ENCODE measurements at places on chromosomes 11 and 22. TPM values are rescaled to one million over a fixed set of nuclear protein-coding genes. Genes with fewer than 3 reads are reported as not detected.

Gene P2RX6
- 0.45 TPM for total RNA-seq

- H3K36me3 ChIP-seq = no peaks in the 10 kb centered on the region
- no peaks in the 10 kb centered on the region for H3K27me3 ChIP-seq
- H3K27ac ChIP-seq = no peak overlapping the region
- H3K4me3 ChIP-seq = no peak overlapping the region
Measured at GRCh38 chr22:49566693-49567092, 261.0 kb downstream of the BRD1 start.

- H3K27ac ChIP-seq = no peak overlapping the region
- no peak overlapping the region for H3K4me3 ChIP-seq
- DNase-seq = no peak
Measured at GRCh38 chr11:78699609-78700135, 125.0 kb upstream of the NARS2 start.

DNA sequence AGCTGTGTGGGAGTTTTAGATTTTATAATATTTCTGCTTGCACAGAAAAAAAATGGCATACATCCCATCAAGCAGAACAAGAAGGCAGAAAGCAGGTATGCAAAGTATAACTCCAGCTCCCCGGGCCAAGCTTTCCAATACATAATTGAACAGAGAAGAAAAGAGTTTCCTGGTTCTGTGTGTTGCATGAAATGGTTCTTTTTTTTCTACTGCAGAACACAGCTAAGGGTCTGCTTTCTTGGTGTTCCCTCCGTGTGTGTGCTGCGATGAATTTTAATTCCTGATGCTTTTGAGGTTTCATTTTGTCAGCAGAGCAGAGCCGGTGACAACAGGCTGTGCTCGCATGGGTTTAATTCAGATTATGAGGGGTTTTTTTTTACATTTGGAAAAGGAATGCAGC, 70.7 kb upstream of the TTC12 start:
- no peak overlapping the region for H3K27ac ChIP-seq
- peaks cover 14% of the 10 kb centered on the region for H3K4me1 ChIP-seq
- peaks cover 1% of the 10 kb centered on the region for H3K27me3 ChIP-seq

DNA sequence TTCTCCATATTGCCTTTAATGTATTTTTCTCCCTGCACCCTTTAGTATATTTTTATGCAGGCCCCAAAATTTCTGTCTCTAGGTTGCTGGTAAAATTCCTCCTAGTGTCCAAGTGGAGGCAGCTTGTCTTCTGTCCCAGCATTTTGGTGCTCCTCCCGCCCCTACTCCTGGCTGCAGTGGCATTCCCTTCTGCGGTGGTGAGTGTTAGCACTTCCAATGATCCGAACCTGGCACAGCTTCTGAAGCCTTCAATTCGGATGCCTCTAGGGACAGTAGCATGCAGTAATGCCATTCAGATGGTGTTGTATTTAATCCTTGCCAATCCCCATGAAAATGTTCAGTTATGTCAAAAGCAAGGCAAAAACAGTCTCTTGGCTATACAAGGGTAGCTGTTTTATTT, 5.9 kb downstream of the YWHAH start:
- no peak for DNase-seq
- H3K27ac ChIP-seq = no peak overlapping the region
- H3K27me3 ChIP-seq = no peaks in the 10 kb centered on the region
- H3K4me3 ChIP-seq = no peak overlapping the region
- peaks cover 40% of the 10 kb centered on the region for H3K4me1 ChIP-seq
- H3K36me3 ChIP-seq = peaks cover 6% of the 10 kb centered on the region

- no peak overlapping the region for H3K4me3 ChIP-seq
- peak; percentile 94 for DNase-seq
- H3K27me3 ChIP-seq = peaks cover 33% of the 10 kb centered on the region
- H3K27ac ChIP-seq = no peak overlapping the region
Measured at GRCh38 chr11:66418168-66418985, 2.5 kb upstream of the NPAS4 start.

GRCh38 chr11:46738887-46739286, 19.9 kb downstream of the F2 start:
- H3K36me3 ChIP-seq = peaks cover 17% of the 10 kb centered on the region
- H3K27ac ChIP-seq = no peak overlapping the region
- no peak for DNase-seq
- H3K4me3 ChIP-seq = no peak overlapping the region

DNA sequence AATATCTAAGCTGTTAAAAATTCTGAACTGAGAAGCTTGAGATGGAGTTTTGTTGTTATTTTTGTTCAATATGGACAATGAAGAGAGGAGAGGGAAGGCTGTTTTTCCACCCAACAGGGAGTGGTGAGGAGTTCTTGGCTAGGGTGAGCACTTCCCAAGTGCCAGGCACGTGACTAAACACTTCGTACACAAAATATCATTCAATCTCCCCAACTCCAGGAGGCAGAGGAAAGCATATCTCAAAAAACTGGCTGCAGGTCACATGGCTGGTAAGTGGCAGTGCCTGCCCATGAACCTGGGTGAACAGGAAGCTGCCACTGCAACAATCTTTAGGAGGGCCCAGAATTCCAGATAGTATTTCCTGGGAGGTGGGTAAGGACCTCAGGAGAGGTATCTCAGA, 11.6 kb downstream of the ELF5 start:
- peaks cover 25% of the 10 kb centered on the region for H3K4me1 ChIP-seq
- no peak overlapping the region for H3K4me3 ChIP-seq
- no peaks in the 10 kb centered on the region for H3K36me3 ChIP-seq
- DNase-seq = no peak

- peak; percentile 4 for DNase-seq
- no peak overlapping the region for H3K27ac ChIP-seq
- no peak overlapping the region for H3K4me3 ChIP-seq
Measured at GRCh38 chr11:61091373-61092279, 10.7 kb upstream of the CD5 start.

Gene ART5
- total RNA-seq = 4.1 TPM

GRCh38 chr11:104658177-104658576, 240.1 kb downstream of the CASP12 start:
- no peaks in the 10 kb centered on the region for H3K36me3 ChIP-seq
- H3K4me3 ChIP-seq = no peak overlapping the region
- DNase-seq = no peak
- no peak overlapping the region for H3K27ac ChIP-seq
- no peaks in the 10 kb centered on the region for H3K27me3 ChIP-seq

Gene OR52H1
- total RNA-seq = not detected

DNA sequence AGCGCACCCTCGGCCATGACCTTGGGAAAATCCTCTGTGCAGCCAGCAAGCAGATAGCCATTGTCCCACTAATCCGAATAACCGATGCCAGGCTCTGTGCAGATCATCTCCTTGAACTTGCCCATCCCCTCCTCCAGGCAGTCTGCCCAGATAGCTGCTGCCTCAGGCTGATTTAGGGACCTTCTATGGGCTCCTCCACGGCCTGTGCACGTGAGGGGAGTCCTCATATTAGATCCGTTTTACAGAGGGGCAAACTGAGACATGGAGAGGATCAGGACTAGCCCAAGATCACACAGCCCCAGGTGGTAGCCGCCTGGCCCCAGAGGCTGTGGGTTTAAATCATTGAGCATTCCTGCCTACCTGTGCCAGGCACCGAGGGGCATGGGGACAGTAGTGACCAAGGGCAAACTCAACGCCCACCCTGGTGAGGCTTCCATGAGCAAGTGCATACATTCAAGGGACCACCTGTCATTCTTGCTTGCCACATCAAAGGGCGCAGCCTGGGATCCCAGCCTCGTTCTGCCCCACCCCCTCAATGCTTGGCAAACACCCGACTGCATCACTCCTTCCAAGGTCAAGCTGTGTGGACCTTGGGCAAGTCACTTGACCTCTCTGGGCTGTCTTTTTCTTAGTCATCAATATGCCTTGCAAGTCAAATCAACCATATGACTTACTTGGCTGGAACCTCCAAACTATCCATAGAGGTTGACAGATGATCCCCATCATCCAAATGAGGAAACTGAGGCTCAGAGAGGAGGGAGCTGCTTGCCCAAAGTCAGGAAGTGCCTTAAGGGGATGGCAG, 131.6 kb downstream of the MN1 start:
- H3K27ac ChIP-seq = no peak overlapping the region
- H3K4me1 ChIP-seq = peaks cover 29% of the 10 kb centered on the region
- no peak for DNase-seq
- no peak overlapping the region for H3K4me3 ChIP-seq

DNA sequence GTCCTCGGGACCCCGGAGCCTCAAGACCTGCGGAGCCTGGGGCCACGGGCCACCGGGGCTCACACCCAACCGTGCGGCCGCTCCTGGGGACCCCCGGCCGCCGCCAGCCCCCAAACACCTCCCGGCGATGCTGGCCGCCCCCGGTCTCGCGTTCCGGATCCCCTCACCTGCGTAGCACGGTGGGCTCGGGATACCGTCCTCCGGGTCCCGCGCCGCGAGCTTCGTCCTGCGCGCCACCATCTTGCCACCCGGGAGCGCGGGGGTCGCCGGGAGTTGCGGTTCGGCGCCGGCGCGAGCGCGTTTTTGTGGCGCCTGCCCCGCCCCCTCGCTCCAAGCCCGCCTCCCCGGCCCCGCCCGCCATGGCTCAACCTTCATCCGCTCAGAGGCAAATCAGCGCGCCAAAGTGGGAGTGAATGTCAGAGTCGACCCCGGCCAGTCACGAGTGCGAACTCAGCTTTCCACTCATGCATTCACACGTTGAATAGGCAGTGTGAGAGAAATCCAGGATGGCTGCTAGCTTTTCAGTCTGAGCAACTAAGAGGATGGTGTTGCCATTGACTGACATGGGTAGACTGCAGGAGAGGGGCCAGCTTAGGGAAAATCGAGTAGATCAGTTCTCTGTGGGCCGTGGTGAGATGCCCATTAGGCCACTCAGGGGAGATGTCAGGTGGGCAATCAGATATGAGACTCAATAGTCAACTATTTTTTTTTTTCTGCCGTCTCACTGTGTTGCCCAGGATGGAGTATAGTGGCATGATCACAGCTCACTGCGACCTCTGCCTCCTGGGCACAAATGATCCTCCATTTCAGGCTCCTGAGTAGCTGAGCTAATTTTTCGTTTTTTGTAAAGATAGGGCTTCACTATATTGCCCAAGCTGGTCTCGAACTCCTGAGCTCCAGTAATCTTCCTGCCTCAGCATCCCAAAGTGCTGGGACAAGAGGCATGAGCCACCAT, 28.3 kb downstream of the SERHL2 start:
- DNase-seq = peak; percentile 45
- H3K27me3 ChIP-seq = no peaks in the 10 kb centered on the region
- H3K27ac ChIP-seq = peak overlapping the region; percentile 50
- peaks cover 5% of the 10 kb centered on the region for H3K4me1 ChIP-seq

DNA sequence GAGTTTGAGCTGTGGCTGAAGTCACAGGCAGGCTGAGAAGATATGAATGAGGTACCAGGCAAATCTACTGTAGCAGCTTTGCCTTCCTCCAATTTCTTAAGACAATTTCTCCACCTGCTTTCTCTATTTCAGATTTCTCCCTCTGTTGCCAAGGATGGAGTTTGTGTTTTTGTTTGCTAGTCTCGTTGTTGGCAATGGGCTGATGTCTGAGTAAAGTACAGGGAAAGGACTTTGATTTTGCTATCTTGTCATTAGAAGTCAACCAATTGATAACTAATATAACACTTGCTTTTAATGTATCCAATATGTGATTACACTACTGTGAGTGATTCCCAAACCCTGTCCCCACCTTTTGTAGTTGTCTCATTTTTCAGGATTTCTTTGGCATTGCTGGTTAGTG, 40.1 kb upstream of the RRAS2 start:
- H3K4me3 ChIP-seq = no peak overlapping the region
- no peak for DNase-seq
- H3K27me3 ChIP-seq = no peaks in the 10 kb centered on the region
- no peak overlapping the region for H3K27ac ChIP-seq
- no peaks in the 10 kb centered on the region for H3K4me1 ChIP-seq

DNA sequence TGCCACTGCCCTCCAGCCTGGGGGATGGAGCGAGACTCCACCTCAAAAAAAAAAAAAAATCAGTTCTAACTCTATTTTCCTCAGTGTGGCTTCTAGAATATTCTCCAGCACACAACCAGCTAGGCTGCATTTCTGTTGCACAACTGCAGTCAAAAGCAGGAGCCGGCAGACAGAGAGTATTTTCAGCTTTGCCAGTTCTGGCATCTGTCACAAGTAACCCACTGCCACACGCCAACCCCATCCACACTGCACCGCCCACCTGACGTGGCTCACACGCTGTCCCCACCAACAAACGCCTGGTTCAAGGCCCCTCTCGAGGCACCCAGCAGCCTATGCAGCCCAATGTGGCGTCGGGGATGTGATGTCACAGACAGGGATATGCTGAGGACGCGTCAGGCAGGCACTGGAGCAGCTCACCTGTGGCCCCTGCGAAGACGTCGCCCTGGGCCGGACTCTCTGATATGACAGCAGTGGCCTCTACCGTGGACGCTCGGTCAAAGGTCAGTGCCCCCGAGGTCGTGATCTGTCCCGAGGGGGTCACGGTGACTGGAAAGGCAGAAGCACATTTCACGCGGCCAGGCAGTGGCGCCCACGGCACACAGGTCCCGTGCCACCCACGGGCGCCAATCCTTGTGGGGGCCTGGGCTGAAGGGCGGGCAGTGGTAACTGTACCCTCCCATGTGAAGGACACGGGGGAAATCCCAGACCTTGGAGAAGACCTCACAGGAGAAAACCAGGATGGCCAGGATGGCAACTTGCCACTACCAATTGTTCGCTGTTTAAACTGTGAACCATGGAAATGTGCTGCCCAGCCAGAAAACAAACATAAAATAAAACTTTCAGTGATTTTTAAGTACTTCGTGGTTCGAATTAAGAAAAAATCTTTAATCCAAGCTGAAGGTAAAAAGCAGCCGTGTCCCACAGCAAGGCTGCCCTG, 15.5 kb downstream of the DEAF1 start:
- DNase-seq = no peak
- H3K27ac ChIP-seq = no peak overlapping the region
- H3K27me3 ChIP-seq = no peaks in the 10 kb centered on the region
- H3K36me3 ChIP-seq = peaks cover 18% of the 10 kb centered on the region
- no peaks in the 10 kb centered on the region for H3K4me1 ChIP-seq

Gene LSP1
- 1.3 TPM for total RNA-seq

- H3K4me3 ChIP-seq = no peak overlapping the region
- H3K27me3 ChIP-seq = no peaks in the 10 kb centered on the region
- DNase-seq = no peak
- H3K27ac ChIP-seq = no peak overlapping the region
- no peaks in the 10 kb centered on the region for H3K36me3 ChIP-seq
- H3K4me1 ChIP-seq = no peaks in the 10 kb centered on the region
Measured at GRCh38 chr11:76365038-76365679, 15.8 kb downstream of the THAP12 start.

- no peaks in the 10 kb centered on the region for H3K4me1 ChIP-seq
- no peak for DNase-seq
- H3K4me3 ChIP-seq = no peak overlapping the region
- no peak overlapping the region for H3K27ac ChIP-seq
- H3K36me3 ChIP-seq = no peaks in the 10 kb centered on the region
Measured at GRCh38 chr22:49538006-49538405, 289.7 kb downstream of the BRD1 start.

GRCh38 chr11:71490044-71490730, 36.9 kb upstream of the KRTAP5-7 start:
- H3K4me1 ChIP-seq = peaks cover 11% of the 10 kb centered on the region
- no peak overlapping the region for H3K4me3 ChIP-seq
- H3K36me3 ChIP-seq = peaks cover 10% of the 10 kb centered on the region
- no peak for DNase-seq
- no peak overlapping the region for H3K27ac ChIP-seq
- no peaks in the 10 kb centered on the region for H3K27me3 ChIP-seq

Gene OR10A4
- not detected for total RNA-seq

- H3K4me1 ChIP-seq = peaks cover 10% of the 10 kb centered on the region
- peaks cover 42% of the 10 kb centered on the region for H3K27me3 ChIP-seq
- no peak for DNase-seq
- H3K4me3 ChIP-seq = no peak overlapping the region
- H3K27ac ChIP-seq = no peak overlapping the region
- H3K36me3 ChIP-seq = no peaks in the 10 kb centered on the region
Measured at GRCh38 chr22:26416256-26416655, 12.8 kb upstream of the ASPHD2 start.
